H1 (cell line): ENCODE measurements at places on chromosomes 2 and 18. TPM values are rescaled to one million over a fixed set of nuclear protein-coding genes. Genes with fewer than 3 reads are reported as not detected.

RND3 gene
- polyA plus RNA-seq = 7.4 and 12.2 TPM in 2 replicates

CCBE1 gene
- 2.1 and 5.2 TPM in 2 replicates for polyA plus RNA-seq

OSBPL1A gene
- polyA plus RNA-seq = 29.9 and 53.2 TPM in 2 replicates

NDC80 gene
- polyA plus RNA-seq = 7.3 and 11.0 TPM in 2 replicates
